ENCODE measurements at places on chromosomes 16 and 17.

GRCh38 chr16:49355933-49356665, 17.5 kb upstream of the C16orf78 start:
- DNase-seq, result no peak

DNA sequence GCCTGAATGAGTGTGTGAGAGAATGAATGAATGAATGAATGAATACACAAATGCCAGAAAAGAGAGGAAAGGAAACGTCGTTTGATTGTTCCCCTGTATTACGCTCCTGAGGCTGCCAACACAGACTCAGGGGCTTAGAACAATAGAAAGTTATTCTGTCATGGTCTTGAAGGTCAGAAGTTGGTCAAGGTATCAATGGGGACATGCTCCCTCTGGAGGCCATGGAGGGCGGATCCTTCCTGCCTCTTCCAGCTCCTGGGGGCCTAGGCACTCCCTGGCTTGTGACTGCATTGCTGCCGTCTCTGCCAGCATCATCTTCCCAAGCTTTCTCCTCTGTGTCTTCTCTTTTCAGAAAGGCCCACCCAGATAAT, 1.5 kb upstream of the SLC38A8 start:
- DNase-seq, result no peak

- no peak for DNase-seq
These were observed 175.6 kb upstream of the IRX3 start for GRCh38 chr16:54462151-54462651.

DNA sequence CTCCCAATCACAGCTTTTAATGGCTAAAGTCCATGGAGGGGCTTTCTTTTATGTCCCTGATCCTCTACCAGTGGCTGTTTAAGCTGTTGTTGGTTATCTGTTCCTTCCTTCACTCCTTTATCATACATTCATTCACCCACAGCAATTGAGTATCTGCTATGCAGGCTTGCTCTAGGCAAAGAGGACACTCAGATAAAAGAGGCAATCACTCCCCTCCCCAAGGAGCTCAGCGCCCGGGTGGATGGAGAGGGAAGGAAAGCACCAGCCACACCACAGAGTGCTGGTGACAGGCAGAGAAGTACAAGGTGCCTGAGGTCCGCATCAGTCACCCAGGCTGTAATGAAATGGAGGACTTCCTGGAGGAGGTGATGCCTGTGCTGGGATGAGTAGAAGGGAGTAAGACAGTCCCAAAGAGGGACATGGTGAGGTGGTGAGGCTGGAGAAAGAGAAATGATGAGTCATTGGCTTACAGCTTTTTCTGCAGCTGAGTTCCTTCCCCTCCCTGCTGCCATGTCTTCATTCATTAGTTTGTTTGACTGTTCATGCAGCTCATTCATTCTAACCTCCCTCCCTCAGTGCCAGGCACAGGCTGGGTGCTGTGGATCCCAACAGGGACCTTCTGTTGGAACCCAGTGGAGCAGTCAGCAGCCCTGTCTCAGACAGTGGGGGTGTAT, 12.8 kb upstream of the NGFR start:
- DNase-seq, result no peak

- peak; percentile 57 for DNase-seq
These were observed 119.1 kb upstream of the SMURF2 start for GRCh38 chr17:64781014-64781756.

Measured in NCI-H226 (cell line).